ENCODE measurements at places on chromosomes 13 and 19.

GRCh38 chr19:34278783-34279182 lies 24.4 kb downstream of the GARRE1 start:
- DNase-seq, result no peak

GRCh38 chr13:84946192-84946591 lies 853.0 kb downstream of the SLITRK6 start:
- DNase-seq, result no peak

DNA sequence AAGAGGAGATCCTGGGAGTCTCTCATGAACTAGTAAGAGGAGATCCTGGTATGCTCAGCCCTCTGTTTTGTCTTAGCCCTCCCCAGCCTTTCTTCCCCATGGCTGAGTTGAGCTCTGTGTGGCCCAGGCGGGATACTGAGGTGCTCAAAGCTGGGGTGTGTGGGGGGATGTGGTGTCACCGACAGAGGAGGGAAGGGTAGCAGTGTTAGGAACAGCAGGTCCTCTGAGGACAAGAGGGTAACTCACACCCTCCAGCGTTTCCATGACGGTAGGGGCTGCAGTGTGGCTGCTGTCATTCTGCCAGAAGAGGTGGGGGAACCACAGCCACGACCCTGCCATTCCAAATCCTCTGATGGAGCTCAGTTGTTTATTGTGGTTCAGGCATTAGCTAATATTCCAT lies 691 bp downstream of the KIR2DL4 start:
- DNase-seq, result no peak

DNA sequence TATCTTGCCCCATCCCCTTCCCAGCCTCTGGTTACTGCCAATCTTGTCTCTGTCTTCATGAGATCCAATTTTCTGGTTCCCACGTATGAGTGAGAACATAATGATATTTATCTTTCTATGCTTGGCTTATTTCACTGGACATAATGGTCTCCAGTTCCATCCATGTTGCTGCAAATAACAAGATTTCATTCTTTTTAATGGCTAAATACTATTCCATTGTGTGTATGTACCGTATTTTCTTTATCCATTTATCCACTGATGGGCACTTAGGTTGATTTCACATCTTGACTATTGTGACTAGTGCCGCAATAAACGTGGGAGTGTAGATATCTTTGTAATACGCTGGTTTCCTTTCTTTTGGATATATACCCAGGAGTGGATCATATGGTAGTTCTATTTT lies 43.0 kb downstream of the CHST8 start:
- no peak for DNase-seq

DNA sequence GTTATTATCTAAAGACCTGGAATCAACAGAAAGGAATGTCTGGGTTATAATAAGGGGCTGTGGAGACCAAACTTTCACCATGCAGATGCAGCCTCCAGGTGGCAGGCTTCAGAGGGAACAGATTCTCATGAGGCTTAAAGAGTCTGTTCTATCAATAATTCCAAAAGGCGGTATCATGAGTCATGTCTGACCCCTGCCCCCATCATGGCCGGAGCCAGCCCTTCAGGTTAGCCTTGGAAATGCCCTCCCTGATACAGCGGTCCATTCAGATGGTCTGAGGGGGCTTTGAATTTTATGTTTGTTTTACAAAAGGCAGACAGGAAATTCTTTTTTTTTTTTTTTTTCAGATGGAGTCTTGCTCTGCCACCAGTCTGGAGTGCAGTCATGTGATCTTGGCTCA lies 21.7 kb upstream of the LAMP1 start:
- DNase-seq, result peak; percentile 50

- DNase-seq, result no peak
Observed at GRCh38 chr19:6828306-6828697, 55.8 kb downstream of the VAV1 start.

DNA sequence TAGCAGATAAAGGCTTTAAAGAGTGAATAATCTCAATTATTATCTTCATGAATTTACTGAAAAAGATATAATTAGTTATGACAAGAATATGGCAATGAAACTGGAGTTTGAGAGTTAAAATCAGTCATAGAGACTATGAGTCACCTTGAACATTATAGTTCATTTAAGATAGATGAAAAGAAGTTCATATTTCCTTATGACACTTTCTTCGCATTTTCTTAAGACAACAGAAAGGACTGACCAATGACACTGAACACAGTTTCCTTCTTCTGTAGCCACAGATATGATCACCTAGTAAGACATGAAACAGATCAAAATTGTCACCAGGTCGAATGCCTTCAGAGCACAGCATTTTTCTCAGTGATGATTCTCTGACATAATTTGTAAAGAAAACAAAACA lies 202.1 kb downstream of the KLF12 start:
- DNase-seq, result no peak
